Activated B cell treated with CpG ODN at 0.5 μM for 24 hours (primary cell): ENCODE measurements at places on chromosomes 4 and X.

- no peak for DNase-seq
These were observed 271.6 kb downstream of the DTHD1 start for GRCh38 chr4:36553029-36553428.

GRCh38 chr4:7872264-7872771, 67.3 kb downstream of the AFAP1 start:
- DNase-seq, result no peak

GRCh38 chrX:31199056-31199839, 127.4 kb upstream of the FTHL17 start:
- DNase-seq, result no peak

DNA sequence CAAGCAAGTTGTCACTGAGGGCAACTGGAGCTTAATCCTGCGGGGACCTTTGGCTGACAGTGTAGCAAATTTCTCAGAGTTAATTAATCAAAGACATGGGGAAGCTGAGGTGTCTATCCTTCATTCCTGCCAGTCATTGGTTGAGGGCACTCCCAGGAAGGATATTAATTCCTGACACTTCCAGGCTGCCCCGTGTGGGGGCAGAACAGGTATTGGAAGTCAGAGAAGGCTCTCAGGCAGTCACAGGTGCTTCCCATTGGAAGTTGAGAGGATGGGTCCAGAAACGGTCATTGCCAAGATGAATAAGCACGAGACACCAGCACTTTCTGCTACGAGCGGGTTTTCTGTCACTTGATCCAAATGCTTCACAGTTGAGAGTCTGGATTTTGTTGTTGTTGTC, 29.1 kb upstream of the CD38 start:
- no peak for DNase-seq

- DNase-seq, result no peak
These were observed 17.4 kb upstream of the ADH4 start for GRCh38 chr4:99161373-99162099.

- no peak for DNase-seq
These were observed 128.8 kb downstream of the RAB28 start for GRCh38 chr4:13355111-13355880.

DNA sequence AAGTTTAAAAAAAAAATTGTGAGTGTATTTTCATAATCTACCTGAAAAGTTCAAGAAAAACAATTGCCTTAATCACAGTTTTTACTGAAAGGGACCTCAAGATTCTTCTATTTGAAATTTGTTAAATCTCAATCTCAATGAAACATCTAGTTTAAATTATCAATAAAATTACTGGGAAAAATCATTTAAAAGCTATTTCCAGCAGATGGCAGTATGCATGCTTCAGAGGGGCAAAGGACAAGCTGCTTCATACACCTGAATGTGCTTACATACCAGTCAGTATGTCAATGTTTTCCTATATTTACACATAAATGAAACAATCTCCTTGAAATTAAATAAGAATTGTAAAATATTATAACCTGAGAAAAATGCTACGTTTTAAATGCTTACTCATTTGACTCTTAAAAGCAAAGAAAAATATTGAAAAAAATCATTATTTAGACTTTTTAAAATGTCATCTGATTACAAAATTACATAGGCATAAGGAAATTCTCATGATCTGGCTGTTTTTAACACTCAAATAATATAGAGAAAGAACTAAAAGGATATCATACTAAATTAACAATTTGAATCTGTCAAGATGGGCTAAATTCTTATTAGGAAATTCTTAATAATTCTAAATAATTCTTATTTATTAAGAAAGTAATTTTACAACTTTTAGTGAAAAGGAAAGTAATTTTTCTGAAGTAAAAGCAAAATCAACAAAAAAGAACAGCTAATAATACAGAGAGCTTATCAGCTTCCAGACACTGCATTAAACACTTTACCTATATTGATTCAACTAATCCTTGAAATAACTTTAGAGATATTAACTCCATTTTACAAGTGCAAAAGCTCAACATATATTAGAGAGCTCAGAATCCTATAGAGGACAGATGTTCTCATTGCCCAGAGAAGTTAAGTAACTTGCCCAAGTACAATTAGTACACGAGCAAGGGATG, 242.1 kb downstream of the ADAMTS3 start:
- DNase-seq, result no peak

GRCh38 chr4:36414248-36414647, 132.8 kb downstream of the DTHD1 start:
- no peak for DNase-seq

DNA sequence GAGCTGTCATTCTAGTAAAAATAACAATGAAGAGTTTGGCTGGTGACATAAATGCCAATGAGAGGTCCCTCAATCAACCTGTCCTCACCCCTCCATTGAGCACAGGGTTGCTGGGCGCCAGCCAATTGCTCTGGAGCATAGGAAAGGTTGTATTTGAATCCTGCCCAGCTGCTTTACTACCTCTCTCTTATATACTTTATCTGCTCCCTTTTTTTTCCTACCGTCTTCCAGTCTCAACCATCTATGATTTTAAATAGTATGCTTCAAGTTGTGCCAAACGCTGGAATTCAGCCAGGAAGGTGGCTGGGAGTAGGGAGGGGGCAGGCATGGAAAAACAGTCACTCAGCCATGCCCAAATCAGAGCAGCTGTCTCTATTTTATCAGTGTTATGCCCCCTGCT, 153.8 kb downstream of the NR3C2 start:
- no peak for DNase-seq

DNA sequence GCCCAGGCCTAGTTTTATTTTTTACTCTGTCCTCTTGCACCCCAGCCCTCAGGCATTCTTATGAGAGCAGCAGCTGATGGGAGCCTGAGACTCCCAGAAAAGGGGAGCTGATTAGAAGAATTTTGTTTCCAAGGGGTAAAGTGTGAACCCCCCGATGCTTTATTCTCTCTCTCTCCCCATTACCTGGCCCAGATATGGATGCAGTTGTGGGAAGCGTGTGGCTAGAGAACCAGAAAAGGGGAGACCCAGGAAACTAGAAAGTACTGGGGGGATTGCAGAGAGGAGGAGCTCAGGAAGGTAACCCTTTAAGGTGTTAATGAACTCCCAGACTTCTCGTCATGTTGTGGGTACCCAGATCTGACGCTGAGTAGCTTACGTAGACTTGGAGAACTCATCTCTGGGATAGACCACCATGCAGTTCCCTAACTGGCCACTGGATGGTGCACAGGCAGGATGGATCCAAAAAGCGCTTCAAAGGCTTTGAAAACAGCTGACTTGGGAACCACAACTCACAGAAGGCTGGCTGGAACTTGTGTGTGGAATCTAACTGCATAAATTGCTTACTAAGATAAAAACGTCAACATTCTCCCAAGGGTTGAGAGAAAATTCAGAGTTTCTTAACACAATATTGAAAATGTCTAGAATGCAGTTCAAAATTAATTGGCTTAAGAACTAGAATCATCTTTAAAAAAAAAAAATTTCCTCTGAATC, 64.7 kb downstream of the TBC1D14 start:
- DNase-seq, result peak; percentile 66

DNA sequence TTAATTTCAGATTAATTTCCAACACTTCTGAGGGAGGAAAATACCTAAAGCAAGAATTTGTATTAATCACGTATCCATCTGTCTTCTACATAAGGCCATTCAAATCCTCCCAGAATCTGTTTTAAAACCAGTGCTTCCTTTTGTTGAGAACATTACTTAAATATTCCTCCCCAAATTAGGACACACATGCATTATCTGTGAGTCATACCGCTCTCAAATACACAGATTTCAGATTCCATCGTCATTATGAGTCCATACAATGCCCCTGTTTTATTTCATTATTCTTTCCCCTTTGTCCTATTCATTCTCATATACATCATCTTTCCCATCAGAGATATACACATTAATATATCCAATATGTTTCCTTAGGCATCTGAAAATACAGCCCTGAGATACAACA, 57.3 kb upstream of the PRSS12 start:
- no peak for DNase-seq

- no peak for DNase-seq
These were observed 159.3 kb downstream of the SH3KBP1 start for GRCh38 chrX:19727887-19728648.

DNA sequence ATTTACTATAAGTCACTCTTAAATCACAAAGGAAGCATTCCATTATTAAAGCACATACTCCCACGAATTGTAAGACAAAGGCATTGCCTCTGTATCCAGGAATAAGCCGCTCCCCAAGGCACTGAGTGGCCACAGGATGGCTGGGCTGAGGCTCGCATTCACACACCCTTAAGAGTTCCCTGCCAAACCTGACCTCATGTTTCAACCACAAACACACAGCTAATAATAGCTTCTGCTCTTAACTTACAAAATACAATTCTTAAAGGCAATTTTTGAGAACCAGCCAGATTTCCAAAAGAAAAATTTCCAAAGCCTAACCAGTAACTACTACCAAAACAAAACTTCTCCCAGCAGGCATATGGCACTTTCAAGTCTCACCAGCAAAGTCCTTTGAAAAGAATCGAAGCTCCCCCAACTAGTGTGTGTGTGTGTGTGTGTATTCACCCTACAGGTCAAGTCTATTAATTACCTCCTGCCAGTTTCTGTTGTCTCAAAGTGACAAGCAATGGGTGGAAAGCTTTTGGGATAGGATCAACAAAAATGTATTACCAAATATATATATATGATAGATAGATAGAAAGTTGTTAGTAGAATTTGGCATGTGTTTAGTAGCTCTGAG, 36.0 kb downstream of the ARHGAP6 start:
- no peak for DNase-seq

- no peak for DNase-seq
These were observed 156.7 kb downstream of the TRIML1 start for GRCh38 chr4:188295899-188296298.

GRCh38 chr4:103443324-103443723, 245.2 kb upstream of the CENPE start:
- DNase-seq, result no peak

GRCh38 chr4:152112887-152113286, 352.1 kb upstream of the GATB start:
- DNase-seq, result no peak

GRCh38 chr4:40842318-40842717, 92.6 kb downstream of the NSUN7 start:
- DNase-seq, result no peak

GRCh38 chrX:34557733-34558132, 99.4 kb downstream of the TMEM47 start:
- DNase-seq, result no peak

GRCh38 chr4:88585917-88586316, 6.4 kb upstream of the HERC3 start:
- no peak for DNase-seq

- DNase-seq, result no peak
These were observed 36.0 kb downstream of the ADGRG2 start for GRCh38 chrX:19086102-19086772.

DNA sequence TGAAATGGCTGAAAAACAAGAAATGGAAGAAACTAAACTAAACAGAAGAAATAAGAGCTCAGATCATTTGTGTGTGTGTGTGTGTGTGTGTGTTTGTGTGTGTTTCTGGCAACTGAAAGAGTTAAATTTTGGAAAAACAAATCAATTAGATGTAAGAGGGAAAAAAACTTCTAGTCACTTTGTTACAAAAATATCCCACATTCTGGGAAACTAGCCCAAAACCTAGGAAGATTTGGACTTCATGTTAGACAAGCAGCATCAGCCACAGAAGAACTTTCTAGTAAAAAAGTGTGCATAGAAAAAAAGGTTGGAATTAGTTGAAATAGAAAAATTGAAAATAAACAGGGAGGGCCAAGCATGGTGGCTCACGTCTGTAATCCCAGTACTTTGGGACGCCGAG, 111.6 kb upstream of the PRKG2 start:
- no peak for DNase-seq

DNA sequence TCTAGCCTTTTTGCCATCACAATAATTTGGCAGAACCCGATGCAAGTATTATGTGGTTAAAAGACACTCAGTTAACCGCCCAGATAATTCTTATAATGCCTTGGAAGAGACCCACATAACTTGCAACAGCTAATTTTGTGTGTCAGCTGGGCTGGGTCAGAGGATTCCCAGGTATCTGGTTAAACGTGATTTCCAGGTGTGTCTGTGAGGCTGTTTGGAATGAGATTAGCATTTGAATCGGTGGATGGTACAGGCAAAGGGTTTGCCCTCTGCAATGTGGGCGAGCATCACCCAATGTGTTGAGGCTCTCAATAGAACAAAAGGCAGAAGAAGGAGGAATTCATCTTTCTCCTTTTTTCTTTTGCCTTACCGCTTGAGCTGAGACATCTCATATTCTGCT, 314.2 kb upstream of the PUDP start:
- no peak for DNase-seq

DNA sequence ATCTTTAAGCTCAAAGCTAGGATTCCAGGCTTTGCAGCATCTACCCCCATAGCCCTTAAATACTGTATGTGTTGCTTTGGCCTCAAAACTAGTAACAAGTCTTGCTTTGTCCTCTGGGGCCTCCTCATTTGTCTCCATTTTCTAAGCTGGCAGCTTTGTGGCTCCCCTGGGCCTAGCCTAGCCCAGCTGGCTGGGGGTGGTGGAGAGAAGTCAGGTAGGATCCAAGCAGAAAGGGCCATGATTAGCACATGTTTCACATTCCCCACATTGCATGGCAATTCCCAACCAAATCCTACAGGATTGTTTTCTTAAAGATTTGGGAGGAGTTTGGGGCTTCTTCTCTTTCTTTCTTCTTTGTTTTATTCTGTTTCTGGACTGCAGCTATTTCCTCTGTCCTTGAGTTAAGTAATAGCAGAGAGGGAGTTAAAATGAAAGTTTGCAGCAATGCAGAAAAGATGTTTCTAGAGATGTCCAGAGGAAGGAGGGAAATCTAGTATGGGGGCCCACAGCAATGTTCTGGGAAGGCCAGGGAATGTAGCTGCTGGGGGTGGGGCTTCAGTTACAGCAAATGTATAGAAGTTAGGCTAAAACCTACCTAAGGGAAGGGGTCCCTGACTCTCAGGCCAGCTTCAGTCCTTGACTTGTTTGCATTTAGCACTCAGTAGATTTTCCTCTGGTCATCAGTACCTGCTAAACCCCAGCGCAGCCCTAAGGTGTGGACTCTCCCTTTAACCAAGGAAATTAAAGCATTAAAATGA, 92.1 kb downstream of the SHROOM4 start:
- DNase-seq, result no peak

DNA sequence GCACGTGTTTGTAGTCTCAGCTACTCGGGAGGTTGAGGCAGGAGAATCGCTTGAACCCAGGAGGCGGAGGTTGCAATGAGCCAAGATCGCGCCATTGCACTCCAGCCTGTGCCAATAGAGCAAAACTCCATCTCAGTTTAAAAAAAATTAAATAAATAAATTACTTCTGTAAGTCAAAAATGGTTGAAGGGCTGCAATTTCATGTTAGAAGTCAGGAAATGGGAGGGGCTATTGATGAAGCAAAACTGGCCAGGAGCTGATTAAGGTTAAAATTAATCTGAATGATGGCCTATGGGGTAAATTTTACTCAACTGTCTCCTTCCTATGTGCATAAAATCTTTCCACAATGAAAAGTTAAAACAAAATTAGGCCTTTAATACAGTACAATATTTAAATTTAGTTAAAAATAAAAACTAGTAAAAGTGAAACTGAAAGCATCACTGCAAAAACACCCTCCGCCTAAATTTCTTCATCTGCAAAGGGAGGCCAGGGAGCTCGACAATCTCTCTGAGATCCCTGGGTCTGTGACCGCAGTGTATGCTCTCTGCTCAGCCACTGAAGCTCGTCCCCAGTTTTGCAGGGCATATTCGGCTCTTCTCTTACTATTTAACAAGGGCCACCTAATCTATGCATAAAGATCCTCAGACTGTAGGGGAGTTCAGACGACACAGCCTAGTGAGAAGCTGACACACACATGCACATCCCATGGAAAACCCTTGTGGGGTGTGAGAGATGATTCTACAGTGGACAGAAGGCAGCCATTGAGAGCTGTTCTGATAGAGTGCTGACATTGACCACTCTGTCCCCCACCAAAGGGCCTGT, 57.2 kb downstream of the IRF2 start:
- no peak for DNase-seq
